NCI-H146 (cell line): ENCODE measurements at places on chromosomes 5 and 9.

GRCh38 chr5:96516631-96517071 lies 83.6 kb upstream of the PCSK1 start:
- DNase-seq: no peak

DNA sequence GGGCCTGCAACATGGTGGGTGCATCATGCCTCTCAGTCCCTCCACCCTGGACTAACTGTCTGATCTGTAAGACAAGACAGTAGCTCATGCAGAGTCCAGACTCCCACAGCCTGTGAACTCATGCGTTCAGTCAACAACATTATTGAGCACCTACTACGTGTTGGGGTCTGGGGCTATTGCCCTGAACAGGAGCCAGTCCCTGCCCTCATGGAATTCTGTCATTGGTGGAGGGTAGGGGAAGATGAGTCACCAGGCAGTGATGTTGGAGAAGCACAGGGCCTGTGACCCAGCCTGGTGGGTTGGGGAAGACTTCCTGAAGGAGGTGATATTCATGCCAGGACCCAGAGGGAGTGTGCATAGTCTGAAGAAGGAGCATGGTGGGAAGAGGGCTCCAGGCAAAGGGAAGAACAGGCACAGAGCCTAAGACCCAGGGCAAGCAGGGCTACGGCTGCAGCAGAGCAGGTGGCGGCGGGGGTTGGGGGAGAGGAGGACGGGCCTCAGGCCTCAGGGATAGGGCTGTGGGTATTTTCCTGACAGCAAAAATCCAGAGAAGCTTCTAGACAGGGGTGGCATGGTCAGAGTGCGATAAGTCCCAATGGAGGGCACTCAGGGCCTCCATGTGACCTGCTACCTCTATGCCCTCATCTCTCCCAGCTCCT lies 26.7 kb upstream of the PSD2 start:
- no peak for DNase-seq

GRCh38 chr9:89864257-89864656 lies 259.4 kb downstream of the GADD45G start:
- peak; percentile 56 for DNase-seq

- peak; percentile 79 for DNase-seq
These were observed 136.5 kb upstream of the STK32A start for GRCh38 chr5:147098233-147098790.

DNA sequence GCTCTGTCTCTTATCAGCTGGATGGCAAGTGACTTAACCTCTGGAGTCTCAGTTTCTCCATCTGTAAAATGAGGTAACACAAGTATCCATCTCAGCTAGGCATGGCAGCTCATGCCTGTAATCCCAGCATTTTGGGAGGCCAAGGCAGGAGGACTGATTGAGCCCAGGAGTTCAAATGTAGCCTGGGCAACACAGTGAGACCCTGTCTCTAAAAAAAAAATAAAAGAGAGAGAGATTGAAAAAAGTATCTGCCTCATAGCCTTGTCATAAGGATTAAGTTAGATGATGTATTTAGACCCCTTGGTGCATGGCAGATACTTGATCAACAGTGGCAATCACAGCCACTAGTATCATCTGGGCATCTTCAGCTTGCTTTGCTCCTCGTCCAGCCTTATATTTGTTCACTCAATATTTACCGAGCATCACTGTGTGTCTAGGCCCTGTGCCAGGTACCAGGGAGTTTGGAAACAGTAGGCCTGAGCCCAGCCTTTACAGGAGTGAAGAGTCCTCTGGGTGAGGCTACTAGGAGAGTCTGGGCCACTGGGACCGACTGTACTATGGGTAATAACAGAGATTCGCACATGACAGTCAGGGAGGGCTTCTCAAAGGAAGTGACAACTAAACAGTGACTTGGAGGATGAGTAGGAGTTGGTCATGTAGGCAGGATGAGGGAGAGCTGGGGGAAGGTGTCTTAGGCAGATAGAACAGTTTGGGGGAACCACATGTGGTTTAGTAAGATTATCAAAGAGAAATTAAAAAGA lies 34.2 kb downstream of the CORO2A start:
- DNase-seq: no peak

DNA sequence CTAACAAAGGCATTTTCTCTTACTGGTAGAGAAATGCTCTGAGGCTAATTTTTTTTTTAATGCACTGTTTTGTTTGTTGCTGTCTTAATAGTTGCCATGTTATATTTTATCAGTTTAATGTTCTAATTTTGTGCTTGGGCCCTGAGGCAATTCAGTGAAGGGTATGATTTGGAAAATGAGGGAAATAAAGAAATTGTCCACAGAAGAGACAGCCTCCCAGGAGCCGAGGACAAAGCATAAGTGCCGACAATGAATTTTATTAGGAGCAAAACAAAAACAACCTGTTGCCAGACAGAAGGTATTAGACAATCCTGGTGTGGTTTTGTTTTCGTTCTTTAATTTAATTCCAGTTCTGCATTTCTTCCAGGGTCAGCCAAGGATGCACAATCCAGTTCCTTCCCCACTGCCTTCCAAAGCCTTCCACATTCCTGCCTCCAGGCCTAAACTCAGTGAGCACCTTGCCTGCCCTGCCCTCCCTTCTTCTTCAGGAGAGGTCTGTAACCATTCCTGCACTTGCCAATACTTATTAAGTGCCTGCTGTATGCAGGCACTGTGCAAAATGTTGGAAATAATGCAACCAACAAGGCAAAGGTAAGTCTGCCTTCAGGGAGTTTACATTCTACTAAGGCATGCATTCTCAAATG lies 4.3 kb upstream of the TCOF1 start:
- no peak for DNase-seq

DNA sequence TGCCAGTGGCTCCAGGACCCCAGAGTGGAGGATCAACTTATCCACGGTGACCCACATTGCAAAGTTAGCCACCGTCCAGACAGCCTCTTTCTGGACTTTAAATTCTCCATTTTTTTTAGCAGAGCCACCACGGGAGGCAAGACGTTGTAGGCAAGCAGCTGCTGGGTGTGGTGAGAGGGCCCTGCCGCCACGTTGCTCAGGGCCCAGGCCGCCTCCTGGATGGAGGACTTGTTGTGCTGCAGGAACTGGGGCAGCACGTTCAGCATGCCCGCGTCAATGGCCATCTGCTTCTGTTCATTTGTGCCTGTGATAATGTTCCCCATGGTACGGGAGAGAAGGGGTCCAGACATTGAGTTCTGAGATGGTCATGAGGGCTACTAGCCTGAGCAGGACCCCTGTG lies 114.3 kb upstream of the POC5 start:
- DNase-seq: no peak

DNA sequence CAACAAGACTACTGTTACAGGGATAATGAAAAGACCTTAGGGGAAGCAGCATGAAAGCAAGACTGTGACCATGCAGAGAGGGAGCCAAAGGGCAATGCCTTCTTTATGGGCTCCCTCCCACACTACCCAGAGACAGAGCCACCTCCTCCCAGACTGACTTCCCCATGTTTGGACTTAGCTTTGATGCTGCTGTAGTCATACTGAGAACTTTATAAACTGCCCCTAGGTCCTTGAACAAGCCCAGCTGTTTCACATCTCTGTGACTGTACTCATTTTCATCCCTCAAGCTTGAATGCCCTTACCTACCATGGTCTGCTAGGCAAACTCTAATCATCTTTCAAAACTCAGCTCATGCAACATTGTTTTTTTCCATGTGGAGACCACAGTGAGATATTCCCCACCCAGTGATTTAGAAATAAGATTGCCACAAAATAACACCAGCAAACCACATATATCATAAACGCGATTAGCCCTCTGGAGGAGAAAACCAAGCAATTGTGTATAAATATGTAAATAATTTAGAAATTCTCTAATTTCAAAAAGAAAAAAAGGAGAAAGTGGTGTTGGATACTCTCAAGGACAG lies 23.4 kb upstream of the FAM169A start:
- DNase-seq: no peak

- no peak for DNase-seq
These were observed 476.6 kb upstream of the WWC1 start for GRCh38 chr5:167814828-167815227.

DNA sequence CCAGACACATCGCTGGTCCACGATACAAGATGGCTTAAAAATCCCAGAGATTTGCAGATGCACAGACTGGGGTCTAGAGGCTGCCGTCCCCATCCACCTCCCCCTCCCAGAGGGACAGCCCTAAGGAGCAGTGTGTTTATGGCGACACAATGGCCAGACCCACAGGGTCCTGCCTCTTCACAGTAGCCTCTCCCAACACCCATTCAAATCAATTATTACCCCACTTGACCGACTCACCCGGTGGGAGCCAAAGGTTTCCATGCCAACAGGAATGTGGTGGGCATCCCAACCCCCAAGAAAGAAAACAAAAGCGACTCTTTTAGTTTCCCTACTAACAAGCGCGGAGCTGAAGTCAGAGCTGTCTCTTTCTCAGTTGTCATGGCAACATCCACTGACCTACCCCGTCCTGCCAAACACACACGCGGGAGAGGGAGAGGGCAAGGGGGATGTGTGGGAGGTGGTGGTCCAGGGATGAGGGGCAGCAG lies 209.0 kb downstream of the TTLL11 start:
- no peak for DNase-seq

DNA sequence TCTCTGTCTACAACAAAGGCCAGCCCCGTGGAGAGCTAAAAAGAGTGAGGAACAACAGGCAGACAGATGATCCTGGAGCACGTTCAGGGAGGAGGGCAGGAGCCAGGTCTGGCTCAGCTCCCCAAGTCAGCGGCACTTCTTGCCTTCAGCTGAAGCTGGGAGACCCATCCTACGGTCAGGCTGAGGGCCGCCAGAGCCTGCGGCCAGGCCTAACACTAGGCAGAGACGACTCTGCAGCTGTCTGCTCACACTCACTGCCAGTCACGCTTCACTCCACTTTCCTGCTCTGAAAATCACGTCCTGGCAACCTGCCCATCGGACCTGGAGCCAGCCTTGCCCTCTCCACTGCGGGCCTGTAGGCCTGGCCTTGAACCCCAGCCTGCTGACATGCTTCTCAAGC lies 160.9 kb upstream of the LHFPL2 start:
- DNase-seq: no peak

DNA sequence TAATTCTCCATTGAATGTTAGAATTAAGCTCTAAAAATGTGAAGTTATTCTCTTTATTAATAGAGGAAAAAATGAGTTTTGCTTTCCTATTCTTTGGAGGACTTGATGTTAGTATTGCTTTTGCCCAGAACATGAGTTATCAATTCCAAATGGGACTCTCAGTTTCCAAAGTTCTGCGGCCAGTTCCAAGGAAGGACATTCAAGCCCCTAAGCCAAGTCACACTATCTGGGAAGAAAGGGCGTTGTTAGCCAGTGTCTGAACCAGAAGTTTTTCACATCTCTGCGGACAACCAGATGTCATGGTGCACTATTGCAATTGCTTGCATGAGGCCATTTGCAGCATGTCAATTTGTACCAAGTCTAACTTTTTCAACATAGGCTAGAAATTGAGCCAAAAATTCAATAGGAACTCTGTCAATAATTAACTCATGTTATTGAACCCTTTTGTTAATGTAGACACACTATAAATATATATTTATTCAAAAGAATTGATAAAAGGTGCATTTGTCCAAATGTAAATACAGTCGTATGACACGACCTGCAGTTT lies 183.3 kb upstream of the PIK3R1 start:
- no peak for DNase-seq

- no peak for DNase-seq
These were observed 820.1 kb downstream of the CDH12 start for GRCh38 chr5:22033066-22033465.

DNA sequence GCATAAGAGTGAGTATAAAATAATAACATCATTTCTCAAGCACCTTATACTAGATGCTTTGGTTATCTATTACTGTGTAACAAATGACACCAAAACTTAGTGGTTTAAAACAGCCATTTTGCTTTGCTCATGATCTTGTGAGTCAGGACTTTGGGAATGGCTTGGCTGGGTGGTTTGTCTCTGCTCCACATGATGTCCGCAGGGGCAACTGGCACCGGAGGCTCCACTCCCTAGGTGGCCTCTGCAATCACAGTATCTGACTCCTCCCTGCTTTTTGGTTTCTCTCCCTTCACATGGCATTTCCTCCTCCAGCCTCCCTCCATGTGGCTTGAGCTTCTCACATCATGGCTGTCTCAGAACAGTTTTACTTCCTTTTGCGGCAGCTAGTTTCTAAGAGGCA lies 259.5 kb downstream of the GAS1 start:
- DNase-seq: no peak

GRCh38 chr9:69748304-69748703 lies 11.5 kb downstream of the PTAR1 start:
- DNase-seq: no peak

GRCh38 chr5:103849934-103850333 lies 287.3 kb upstream of the NUDT12 start:
- no peak for DNase-seq

DNA sequence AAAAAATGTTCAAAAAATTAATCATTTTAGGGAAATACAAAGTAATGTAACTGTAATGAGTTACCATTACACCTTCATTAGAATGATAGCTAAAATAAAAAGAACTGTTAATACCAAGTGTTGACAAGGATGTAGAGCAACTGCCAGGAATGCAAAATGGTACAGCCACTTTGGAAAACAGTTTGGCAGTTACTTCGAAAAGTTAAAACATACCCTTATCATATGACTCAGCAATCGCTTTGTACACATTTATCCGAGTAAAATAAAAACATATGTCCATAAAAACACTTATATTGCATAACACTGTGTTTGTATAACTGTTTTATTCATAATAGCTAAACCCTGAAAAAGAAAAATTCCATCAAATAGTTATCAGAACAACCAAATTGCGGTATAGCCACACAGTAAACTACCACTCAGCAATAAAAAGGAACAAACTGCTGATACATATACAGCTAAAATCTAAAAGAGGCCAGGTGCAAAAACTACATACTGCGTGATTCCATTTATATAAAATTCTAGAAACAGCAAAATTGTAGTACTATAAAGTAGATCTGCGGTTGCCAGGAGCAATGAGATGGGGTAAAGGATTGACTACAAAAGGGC lies 61.7 kb downstream of the RFX3 start:
- DNase-seq: no peak

DNA sequence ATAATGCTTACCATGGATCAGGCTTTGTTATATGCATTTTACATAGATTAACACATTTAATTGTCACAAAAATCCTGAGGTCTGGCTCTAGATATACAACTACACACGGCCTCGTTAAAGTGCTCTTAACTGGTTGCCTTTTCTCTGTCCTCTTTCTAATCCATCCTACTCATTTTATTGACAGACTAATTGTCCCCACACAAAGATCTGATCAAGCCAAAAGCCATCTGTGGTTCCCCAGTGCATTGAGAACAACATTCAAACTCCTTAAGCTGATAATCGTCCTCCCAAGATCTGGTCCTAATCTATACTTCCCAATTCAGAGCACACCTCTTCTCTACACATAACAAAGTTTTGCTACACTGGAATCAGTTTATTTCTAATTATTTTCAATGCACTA lies 23.9 kb upstream of the PPP2R2B start:
- DNase-seq: no peak

DNA sequence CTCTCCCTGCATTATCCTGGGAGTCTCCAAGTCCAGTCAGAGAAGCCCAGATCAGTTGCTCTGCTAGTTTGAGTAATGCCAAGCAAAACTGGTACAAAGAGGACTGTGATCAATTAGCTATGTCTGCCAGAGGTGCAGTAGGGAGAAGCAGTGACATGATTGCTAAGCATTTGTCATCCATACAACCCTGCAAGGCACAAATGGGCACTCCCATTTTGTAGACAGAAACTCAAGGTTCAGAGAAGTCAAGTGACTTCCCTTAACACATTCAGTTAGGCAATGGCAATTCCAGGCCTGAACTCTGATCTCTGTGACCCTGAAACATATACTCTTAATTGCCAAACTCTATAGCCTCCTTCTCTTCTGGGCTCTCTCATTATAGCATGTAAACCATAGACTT lies 34.0 kb downstream of the NDST1 start:
- no peak for DNase-seq

GRCh38 chr5:133809801-133810200 lies 158.6 kb downstream of the C5orf15 start:
- DNase-seq: no peak

- no peak for DNase-seq
These were observed 220.7 kb upstream of the MSX2 start for GRCh38 chr5:174503461-174504265.
